NCI-H1436 treated with DMSO at 0.1 percent for 48 hours (cell line): ENCODE measurements at places on chromosomes 11 and 22.

DNA sequence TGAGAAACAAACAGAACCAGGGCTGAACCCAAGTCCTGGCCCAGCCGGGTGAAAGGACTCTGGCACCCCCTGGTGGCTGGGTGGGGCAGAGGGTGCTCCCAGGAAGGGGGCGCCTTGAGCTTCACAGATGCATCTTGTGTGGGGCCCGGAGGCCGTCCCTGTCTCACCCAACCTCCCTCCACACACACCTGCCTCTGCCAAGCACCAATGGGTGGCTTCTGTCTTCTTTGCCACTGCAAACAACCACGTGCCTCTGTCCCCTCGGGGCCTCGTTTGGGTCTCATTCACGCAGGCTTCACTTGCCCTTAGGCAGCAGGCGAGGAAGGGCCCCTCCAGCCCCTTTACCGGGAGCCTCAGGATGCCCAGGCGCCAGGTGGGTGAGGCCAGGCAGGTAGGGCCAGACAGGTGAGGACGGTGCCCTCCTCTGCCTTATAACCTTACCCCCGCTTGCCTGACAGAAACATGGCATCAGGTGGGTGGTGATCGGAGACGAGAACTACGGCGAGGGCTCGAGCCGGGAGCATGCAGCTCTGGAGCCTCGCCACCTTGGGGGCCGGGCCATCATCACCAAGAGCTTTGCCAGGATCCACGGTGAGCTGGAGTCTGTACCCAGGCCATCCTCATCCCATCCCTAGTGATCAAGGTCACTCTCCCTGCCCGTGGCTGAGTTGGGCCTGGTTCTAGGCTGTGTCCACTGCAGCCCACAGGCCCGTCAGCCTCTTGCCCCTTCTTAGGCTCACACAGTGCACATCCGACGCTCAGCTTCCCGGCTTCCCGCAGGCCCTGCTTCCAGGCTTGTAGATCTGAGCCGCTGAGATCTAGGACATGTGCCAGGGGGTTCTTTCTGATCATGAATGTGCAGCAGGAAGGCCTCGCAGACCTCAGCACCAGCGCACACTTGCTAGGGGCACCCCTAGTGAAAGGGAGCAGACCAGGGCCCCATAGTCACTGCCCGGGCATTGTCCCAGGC, 17.2 kb downstream of the POLR3H start:
- DNase-seq = no peak

GRCh38 chr11:108525161-108525560, 27.0 kb upstream of the POGLUT3 start:
- no peak for DNase-seq

- DNase-seq = no peak
Observed at GRCh38 chr22:46070803-46071450, 79.4 kb upstream of the PPARA start.

DNA sequence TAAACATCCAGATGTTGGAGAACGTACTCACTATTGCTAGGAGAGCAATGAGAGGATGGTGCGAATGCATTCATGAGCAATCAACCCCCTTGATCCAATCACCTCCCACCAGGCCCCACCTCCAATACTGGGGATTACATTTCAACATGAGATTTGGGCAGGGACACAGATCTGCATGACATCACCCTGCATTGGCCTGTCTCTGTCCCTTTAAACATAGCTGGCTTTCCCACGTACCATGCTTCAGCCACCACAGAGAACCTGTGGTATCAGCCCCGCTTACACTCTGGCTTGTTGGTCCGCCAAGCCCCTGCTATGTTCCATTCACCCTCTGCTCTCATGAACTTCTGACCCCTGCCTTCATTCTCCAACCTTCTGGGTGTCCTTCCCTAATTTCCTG, 157.5 kb upstream of the E2F8 start:
- no peak for DNase-seq

DNA sequence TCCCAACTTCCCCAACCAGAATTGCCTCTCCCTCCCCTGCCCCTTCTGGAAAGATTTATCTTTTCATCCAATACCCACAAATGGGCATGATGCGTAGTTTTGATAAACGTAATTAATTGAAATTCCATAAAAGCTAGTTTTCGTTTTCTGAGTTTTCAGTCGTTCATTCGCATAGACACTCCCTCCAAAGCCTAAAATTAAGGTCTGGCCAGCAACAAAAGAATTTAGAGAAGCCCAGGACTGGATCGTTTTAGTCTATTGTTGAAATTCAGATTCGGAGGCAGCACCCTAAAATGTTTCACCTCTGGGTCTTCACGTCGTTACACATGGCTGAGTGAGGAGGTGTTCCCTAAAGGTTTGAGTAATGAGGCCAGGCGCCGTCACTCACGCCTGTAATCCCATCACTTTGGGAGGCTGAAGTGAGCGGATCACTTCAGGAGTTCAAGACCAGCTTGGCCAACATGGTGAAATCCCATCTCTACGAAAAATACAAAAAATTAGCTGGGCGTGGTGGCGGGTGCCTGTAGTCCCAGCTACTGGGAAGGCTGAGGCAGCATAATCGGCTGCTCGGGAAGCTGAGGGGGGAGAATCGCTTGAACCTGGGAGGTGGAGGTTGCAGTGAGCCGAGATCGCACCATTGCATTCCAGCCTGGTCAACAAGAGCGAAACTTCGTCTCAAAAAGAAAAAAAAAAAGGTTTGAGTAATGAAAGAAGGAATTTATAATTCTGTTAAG, 589 bp upstream of the NDUFC2 start:
- DNase-seq = no peak

DNA sequence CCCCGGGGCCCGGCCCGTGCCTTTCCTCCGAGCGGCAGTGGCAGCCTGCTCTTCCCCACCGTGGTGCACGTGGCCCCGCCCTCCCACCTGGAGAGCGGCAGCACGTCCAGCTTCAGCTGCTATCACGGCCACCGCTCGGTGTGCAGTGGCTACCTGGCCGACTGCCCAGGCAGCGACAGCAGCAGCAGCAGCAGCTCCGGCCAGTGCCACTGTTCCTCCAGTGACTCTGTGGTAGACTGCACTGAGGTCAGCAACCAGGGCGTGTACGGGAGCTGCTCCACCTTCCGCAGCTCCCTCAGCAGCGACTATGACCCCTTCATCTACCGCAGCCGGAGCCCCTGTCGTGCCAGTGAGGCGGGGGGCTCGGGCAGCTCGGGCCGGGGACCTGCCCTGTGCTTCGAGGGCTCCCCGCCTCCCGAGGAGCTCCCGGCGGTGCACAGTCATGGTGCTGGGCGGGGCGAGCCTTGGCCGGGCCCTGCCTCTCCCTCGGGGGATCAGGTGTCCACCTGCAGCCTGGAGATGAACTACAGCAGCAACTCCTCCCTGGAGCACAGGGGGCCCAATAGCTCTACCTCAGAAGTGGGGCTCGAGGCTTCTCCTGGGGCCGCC, 11.9 kb downstream of the C22orf31 start:
- no peak for DNase-seq

DNA sequence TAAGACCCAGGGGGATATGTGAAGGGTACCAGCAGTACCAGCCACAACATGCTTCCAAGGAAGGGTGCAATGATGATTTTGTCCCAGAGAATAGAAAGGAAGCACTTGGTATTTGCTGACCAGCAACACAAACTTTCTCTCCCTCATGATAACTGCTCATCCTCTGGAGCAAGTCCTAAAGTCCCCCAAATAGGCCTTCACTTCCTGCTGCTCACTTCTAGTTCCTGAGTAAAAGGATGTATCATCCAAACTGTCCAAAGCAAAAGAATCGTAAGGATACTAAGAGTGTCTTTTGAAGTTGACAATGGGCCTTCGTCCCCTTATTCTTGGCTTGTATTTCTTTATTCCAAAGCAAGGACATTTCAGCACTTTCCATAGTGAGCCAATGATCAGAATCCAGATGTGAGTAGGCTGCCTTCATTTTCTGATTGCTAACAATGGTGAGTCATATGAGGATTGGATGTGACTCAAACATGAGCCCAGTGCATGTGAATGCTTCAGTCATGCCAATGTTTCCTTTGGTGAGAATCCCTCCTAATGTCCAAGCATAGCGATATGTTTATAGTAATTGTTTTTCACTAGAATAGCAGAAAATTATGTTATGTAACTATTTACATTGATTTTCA, 243.4 kb upstream of the POU2AF2 start:
- no peak for DNase-seq
